Midbrain (tissue), 1 donor: ENCODE measurements at places on chromosomes 16 and 17.

DNA sequence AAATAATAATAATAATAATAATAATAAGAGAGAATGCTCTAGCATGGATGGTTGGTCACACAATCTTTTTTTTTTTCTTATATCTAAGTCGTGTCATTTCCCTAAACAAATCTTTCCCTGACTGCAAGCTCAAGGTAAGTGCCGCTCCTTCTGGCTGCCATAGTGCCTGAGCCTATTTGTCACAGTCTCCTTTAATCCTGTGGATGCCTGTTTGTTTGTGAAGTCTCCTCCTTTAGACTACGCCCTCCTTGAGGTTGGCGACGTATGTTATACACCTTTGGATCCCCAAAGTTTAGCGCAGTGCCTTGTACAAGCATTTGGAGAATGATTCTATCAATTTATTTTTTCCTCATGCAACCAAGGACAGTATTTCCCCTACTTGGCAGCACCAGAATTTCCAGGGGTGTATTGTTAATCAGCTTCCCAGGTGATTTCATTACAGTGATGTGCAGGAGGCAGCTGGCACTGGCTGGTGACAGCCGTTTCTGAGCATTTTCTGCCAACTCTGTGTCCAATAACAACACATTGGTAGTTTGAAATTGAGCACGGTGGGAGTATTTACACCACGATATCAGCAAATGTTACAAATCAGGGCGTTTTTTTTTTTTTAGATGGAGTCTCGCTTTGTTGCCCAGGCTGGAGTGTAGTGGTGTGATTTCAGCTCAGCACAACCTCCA lies 26.6 kb downstream of the TMEM238L start:
- no peak for DNase-seq

DNA sequence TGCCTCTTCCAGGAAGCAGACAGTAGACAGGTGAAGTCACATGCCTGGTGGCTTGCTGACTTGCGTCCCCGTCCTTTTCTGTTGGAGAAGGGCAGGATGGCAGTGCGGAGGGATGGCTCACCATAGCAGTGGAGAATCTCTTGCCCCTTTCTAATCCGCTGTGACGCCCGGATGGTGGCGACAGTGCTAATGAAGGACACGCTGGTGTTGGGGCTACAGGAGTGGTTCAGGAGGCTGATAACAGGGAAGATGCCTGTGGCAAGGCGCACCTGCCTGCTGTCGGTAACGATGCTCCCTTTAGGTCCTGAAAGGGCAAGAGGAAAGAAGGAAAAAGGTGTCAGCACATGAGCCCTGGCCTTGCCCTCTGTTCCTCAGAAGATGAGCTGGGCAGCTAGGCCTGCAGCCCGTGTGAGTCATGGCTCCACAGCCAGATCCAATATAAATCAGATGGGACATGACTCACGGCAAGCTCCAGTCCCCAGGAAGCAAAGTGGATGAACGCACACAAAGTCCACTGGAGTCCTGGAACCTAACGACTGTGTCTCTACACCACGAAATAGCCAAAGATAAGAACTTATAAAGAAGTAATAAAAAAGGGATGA lies 25.5 kb downstream of the SERPINF1 start:
- no peak for DNase-seq

DNA sequence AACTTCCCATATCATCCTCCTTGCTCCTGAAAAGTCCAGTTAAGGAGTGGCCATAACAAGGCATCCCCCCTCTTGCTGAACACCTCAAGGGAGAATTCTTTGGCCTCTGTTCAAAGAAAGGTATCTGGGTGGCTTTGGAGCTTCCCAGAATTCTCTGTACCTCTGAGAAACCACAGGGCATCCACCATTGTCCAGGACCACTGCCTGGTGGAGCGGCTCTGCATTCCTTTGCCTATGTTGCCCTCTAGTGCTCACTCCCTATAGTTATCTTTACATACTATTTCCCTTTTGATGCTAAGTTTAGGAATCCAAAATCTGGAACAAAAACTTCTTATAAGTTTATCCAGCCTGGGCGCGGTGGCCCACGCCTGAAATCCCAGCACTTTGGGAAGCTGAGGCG lies 30.3 kb downstream of the CHD9NB start:
- peak; percentile 20 for DNase-seq

DNA sequence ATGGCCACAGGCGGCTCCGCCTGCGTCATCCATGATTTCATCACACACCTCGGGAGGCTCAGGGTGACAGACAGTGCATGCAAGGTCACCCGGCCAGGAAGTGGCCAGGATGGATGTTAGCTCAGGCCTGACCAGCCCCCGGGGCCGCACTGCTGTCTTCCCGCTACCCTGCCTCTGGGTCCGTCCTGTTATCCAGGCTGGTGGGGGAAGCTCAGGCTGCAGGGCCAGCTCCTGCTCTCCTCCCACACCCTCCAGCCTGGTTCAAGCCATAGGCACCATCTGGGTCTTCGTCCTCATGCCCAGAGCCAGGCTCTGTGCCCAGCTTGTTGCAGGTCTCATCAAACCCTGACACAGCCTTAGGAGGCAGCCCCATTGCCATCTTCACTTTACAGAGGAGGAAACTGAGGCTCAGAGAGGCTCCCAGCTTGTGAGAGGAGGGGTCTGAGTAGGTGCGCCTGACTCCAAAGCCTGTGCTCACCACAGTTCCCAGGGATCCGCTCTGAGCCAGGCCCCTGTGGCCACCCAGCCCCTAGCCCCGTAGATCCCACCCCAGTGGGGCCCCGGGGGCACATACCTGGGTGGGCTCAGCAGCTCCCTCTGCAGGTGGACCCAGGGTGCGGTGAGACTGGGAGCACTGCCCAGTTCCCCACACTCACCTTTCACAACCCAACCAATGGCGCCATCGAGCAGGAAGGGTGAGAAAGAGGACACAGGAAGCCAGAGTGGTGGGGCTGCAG lies 412 bp upstream of the ADGRG3 start:
- DNase-seq, result no peak

- no peak for DNase-seq
These were observed 13.8 kb downstream of the GCGR start for GRCh38 chr17:81817758-81818147.

GRCh38 chr17:82419540-82419939 lies 1.2 kb upstream of the OGFOD3 start:
- no peak for DNase-seq

DNA sequence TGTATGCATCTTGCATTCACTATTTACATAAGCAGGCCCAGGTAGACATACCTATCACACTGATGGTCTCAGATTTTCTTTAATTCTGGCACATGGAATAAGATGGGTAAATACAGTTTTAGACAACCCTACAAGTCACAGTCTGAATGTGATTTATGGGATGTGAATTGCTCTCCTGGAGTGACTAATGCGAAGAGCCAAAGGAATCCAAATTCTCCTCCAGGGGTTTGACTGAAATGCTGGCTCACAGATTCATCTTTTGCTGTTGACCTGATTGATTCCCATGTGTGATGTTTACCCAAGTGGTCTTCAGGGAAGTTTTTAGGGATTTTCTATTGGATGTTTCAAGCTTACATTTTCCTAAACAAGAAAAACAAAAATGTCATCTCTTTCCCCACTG lies 277.9 kb upstream of the MON1B start:
- no peak for DNase-seq

DNA sequence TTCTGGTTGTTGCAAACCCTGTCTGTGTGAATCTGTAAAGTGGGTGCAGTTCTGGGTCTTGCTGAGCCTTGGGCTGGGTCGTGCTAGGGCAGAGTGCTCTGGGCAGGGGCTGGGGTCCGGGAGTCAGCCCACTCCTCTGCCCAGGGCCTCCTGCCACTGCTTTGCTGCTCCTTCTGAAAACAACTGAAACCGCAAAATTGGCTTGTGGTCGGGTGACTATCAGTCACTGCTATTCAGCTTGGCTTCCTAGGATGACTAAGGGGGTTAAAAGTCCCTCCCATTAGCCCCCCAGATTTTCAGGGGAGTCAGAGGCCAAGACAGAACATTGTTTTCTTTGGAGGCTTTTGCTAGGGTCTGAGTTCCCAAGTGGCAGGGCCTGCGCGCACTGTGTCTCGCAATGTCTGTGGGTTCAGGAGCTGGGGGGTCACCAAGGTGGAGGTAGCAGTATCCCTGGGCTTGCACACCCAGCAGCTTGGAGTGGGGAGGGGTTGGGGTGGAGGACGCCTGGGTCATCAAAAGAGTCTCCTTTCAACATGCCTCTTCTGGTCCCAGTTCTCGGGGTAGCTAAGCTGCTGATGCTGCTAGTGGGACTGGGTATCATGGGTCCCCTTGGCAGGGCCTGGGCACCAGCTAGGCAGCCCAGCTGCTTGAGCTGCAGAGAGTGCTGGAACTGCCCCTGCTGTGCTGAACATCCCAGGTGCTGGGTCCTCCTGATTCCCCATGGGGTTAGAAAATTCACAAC lies 13.5 kb upstream of the TBX21 start:
- DNase-seq, result no peak

DNA sequence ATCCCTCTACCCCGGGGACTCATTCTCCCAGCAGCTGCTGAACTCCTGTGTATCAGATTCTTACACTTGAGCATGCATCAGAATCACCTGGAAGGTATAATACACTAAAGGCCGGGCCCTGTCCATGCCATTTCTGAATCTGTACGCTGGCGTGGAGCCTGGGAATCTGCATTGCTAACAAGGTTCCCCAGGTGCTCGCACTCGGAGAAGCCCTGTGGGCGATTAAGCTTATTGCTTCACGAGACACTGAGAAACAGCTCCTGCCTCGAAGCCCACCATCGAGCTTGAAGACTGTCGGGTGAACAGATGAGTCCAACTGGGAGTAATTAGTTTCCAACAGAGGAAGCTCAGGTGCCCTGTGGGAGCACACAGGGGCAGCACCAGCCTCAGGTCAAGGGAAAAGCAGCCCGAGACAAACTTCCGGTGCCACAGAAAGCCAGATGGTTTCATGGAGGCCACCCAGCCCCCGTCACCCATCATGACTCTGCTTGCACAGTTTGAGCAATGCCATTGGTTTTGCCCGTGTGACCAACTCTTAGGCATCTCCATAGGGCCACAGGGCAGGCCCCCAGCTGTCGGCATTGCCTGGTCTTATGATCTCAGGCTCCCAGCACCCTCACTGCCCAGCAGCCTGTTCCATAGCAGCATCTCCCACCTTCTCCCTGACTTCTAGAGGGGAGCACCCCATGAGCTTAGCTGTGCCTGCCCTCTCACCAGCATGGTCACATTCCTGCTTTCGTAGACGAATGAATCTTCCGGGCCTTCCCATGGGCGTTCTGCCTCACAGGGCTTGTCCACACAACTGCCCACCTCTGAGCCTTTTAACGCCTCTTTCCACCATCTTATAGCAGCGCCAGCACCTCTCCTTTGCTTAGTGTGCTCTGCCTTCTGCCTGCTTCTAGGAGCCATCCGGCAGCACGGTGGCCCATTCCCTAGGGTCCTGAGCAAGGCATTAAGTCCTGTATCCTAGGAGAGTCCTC lies 10.9 kb downstream of the CTRB2 start:
- DNase-seq, result no peak

DNA sequence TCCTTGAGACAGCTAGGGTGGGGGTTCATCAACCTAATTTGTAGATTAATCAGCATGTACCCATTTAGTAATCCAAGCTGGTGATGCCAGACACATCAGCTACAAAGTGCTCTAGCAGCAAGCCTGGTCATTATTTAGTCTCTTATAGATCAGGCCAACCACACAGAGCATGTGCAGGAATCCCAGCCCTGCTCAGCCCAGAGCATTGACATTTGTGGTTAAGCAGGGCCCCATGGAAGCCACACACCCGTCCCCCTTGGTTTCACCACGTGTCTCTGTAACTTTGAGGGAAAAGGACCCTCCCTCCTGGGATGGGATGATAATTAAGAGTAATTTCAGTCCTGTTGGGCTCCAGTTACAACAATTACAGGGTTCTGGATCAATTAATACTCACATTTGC lies 268.8 kb upstream of the RPL38 start:
- no peak for DNase-seq

GRCh38 chr17:55959756-55960155 lies 193.5 kb upstream of the ANKFN1 start:
- DNase-seq, result no peak
